Islet precursor cell (in vitro differentiated cells): ENCODE measurements at places on chromosomes 16 and 17.

GRCh38 chr17:69417545-69418483, 3.3 kb downstream of the MAP2K6 start:
- DNase-seq, result no peak

DNA sequence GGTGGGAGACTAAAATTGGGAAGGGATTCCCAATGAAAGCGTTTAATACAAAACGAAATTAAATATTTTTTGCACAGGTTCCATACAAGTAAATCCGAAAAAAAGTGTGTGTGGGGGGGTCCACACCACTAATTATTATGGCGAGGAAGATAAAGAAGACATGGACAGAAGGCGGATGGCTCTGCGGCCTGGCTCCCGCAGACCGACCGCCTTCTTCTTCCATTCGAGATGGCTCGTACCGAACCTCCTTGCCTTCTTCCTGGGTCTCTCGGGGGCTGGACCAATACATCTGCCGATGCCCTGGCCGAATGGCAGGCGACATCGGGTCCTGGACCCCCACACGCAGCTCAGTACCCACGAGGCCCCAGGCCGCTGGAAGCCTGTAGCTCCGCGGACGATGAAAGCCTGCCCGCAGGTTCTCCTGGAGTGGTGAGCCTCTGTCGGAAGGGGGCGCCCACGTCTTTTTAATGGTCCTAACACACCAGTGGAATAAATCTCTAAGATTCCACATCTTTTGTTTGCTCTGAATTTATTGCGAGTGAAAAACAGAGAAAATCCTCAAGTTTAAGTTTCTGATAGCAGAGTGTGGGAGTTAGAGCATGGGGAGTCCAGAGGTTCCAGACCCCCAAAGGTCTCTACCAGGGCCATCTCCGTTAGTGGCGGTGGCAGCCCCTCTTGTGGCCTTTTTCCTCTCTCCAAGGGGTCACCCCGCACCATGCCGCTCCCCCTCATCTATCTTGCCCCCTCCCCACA, 1.4 kb downstream of the PRAC2 start:
- peak; percentile 93 for DNase-seq

DNA sequence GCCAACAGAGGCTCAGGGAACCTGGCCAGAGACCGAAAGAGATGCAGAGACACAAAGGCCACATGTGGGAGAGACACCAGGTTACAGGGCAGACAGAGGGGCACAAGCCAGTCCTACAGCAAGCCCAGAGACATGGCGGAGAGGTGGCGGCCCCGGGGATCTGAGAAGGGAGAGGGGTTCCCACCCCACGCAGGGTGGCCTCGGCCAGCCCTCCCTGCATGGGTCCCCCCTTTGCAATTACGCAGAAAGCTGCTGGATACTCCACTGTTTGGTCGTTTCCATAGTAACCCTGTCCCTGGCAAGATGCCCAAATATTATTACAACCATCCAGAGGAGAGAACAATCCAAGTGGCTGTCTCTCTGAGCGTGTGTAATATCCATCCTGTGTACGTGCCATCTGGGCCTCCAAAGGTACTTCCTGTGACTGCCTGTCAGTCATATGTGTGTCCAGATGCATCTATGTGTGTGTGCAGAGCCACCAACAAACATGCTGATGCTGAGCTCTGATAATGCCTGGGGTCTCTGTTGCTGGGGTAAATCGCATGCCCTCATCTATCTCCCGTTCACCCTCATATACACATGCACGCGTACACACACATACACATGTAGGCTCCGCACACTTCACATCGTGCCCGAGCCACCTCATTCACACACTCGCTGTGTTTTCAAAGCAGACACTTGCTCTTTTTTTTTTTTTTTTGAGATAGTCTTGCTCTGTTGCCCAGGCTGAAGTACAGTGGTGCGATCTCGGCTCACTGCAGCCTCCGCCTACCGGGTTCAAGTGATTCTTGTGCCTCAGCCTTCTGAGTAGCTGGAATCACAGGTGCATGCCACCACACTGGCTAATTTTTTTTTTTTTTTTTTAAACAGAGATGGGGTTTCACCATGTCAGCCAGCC, 5.5 kb downstream of the PCGF2 start:
- no peak for DNase-seq

GRCh38 chr16:8620535-8620934, 963 bp upstream of the METTL22 start:
- no peak for DNase-seq

DNA sequence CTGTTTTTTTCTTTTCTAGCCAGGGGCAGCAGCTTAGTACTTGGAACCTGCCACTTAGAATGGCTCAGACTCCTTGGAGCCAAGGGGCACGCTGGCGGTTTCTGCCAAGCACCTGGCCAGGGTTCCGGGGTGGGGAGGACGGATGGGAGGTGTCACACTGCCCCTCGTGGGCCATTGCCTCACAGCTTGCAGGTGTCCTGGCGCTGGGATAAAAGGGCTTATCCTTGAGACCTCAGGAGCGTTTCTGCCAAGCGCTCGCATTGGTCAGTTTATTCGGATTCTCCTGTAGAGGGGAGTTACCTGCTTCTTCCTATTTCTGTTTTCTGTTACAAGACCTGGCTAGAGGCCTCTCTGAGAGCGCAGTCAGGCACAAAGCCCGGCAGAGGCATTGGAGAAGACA, 234.6 kb downstream of the MSI2 start:
- DNase-seq, result peak; percentile 52

GRCh38 chr17:28404812-28405570, 1.0 kb downstream of the SLC46A1 start:
- DNase-seq, result no peak

DNA sequence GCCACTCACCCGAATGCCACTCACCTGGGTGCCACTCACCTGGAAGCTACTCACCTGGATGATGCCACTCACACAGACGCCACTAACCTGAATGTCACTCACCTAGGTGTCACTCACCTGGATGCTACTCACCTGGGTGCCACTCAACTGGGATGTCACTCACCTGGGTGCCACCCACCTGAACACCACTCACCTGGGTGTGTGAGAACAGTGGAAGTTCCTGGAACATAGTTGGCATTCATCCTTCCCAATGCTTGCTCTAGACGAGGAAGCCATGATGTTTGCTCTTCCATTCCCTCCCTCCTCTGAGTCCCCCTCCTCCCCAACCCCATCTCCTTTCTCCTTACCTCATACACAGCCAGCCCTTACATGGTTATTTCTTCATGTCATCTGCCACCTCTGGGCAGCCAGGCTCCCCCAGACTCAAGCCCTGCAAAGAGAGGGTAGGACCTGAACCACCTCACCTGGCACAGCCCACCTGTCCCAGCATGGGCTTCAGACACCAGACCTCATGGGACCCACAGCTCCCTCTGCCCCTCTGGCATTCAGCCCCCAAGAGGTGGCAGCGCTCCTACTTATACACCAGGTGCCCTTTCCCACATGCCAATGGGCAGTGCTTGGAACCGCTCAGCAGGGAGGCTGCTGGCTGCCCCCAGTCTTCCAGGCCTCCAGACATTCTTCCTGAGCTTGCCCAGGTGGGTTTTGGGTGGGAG, 171.8 kb upstream of the FOXF1 start:
- DNase-seq, result no peak

DNA sequence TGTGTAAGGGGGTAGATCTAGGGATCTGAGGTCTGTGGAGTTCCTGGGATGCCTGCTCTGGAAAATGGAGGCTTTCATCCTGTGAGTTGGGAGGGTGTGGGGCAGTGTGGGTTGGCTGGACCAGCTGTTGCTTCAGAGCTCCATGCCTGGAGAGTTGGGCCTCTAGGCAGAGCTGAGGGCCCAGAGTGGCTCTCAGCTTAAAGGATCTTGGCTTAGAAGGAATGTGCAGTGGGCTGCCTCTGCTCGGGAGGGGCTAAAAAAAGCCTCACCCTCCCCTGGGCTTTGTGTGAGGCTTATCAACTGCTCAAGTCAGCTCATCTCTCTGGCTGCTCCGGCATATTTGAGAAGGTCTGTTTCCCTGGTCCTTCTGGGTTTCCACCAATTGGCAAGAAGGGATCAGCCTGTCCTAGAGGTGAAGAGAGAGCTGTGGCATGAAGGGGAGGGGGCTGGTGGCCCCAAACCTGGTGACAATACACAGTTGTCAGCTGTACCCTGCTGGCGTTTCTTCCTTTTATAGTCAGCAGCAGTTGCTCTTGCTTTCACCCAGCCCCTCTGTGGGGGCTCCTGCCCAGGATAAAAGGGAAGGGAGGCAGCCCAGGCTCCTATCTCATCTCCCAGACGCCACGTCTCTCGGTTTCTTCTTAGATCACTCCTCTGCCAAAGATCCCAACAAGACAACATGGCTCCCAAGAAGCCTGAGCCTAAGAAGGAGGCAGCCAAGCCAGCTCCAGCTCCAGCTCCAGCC, at the start of gene MYL4:
Gene MYL4 (plus strand): TSS at position 605 of the 745 bp plus-strand sequence. CDS start 75 bp downstream, at position 680.
- DNase-seq, result peak; percentile 80

DNA sequence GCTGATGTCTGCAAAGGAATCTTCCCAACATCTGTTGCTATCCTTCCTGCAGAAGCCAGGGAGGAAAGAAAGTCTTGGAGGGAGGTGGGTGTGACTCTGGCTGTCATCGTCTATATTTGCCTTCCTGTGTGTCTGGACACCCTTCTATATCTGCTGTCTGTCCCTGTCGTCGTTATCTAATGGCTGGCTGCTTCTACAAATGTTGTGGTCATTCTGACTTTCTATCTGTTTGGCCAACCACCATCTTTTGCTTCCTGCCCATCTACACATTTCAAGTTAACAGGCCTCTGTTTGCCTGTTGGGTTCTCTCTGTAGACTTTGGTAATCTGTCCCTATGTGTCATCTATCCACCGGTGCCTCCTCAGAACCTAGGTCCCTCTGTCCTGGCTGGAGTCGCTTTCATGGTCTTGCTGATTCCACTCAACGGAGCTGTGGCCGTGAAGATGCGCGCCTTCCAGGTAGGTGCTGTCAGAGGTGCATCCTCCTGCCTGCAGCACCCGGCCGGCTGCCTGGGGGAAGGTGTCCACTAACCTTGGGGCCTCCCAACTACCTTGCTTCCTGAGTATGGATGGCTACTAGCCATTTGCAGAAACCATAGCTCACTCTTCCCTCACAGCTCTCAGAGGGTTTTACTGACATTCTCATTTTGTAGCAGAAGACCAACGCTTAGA, 30.2 kb downstream of the ABCC3 start:
- no peak for DNase-seq

- no peak for DNase-seq
Observed at GRCh38 chr17:19723964-19724363, 7.6 kb upstream of the SLC47A2 start.

DNA sequence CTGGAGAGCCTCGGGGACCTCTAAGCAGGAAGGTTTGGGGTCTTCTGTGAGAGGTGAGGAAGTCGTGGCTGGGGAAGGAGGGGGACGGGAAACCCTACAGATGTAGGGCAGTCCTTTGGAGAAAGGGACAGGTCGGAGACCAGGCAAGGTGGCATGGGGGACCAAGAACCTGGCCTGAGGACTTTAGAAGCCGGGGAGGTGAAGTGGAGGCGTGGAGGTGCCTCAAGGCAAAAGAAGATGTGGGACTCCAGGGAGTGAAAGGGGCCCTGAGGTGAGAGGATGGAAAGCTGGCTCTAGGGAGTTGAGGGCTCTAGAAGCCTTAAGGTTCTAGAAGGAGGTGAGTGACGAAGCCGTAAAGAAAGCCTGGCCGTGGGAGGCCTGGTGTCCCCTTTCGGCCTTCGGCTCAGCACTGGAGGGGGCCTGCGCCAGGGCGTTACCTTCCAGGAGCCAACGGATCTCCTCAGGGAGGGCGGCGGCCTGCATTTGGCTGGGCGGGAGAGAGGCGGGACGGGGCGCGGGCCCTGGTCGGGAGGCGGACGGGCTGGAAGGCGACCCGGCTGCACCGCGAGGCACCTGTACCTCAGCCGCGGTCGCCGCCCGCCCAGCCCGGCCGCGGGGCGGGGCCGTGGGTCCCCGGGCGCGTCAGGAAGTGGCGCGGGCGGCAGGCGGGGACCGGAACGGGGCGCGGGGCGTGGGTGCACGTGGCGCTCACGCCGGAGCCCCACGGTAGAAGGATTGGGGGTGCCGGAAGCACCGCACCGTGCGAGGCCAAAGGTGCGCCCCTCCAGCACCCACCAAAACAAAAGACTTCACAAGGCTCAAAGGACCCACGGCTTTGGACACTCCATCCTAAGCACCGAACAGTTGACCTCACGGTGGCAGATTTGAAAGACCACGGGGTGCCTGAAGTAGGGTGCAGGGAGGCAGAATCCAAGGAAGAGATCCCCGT, at the start of gene SKAP1:
Gene SKAP1 (minus strand): TSS at position 577 of the 949 bp plus-strand sequence.
- no peak for DNase-seq

DNA sequence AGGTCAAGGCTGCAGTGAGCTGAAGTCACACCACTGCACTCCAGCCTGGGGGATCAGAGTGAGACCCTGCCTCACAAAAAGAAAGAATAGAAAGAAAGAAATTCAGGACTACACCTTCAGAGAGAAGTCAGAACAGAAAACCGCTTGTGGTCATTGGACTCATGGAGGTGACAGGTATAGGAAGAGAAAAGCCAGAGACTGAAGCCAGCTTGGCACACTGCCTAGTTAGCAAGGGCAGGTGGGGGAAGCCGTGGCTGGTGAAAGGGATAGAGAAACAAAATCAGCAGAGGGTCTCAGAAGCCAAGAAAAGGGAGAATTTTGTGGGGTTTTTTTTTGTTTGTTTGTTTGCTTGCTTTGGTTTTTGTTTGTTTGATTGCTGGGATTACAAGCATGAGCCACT, 32.9 kb upstream of the SKAP1 start:
- no peak for DNase-seq

- no peak for DNase-seq
Observed at GRCh38 chr17:74822335-74822938, 37.2 kb downstream of the GRIN2C start.

DNA sequence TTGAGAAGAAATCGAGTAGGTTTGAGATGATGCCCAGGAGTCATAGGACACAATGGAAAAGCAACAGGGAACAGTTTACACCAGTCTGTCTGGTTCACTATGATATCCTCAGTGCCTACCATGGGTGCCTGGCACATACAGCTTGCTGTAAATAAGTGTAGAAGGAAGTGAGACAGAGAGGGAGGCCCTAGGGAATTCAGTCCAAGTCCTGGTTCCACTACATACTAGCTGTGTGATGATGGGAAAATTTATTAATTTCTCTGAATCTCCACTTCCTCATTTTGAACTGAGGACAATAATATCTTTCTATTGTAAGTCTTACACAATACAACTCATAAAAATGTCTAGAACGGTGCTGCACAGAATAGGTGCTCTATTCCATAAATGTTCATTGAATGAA, 53.3 kb upstream of the LYRM9 start:
- DNase-seq, result no peak

DNA sequence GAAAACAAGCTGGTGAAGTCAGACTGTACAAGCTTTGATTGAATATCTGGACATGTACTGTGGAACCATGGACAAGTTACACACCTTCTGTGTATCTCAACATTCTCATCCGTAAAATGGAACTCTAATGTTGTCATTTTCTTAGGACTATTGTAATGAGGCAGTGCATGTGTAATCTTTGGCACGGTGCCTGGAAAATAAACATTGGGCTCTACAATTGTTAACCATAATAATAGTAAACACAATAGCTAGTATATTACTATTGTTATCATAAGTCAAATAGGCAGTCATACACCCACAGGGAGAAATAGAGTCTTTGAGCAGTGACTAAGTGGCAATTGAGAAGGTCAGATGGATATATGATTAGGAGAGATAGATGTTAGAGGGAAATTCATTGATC, 39.8 kb upstream of the ANKFN1 start:
- no peak for DNase-seq
